Cardiac fibroblast (primary cell): ENCODE measurements at places on chromosomes 7 and 10.
A peak's percentile ranks its signal among the peaks of the same experiment; 100 is the strongest.

DNA sequence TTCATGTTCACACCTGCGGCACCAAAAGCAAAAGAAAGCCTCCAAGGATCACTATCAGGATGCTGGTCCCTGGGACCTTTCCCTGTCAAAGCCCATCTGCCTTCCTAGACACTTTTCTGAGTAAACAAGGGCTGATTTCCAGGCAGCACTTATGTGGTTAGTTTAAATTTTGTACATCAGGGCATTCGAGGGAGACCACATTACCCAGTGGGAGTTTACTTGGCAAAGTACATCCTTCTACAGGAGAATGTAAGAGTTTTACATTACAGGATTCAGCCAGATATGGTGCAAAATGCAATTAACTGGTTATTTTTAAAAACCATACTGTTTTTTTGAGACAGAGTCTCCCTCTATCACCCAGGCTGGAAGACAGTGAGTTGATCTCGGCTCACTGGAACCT, 132.1 kb downstream of the CSTF2T start:
- peak; percentile 25 for DNase-seq

DNA sequence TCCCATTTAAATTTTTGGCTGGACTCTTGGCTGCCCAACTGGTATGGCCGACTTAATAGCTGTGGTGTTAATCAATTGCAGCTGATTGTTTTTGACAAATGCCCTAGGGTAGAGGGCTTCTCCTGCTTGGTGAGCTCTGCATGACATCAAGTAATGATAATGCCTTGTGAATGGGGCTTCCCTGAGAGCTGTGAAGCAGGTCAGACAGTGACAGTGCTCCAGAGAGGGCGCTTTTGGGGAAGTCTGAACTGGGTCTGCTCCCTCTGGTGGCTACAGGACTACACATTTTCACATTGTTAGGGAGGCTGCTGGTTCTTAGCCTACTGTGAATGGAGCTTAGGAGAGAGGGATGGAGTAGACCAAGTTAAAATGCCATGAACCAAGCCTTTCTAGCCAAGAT, 98.8 kb downstream of the SDK1 start:
- peak; percentile 50 for DNase-seq

- peak; percentile 89 for DNase-seq
Observed at GRCh38 chr7:134365341-134366054, 48.8 kb upstream of the SLC35B4 start.

DNA sequence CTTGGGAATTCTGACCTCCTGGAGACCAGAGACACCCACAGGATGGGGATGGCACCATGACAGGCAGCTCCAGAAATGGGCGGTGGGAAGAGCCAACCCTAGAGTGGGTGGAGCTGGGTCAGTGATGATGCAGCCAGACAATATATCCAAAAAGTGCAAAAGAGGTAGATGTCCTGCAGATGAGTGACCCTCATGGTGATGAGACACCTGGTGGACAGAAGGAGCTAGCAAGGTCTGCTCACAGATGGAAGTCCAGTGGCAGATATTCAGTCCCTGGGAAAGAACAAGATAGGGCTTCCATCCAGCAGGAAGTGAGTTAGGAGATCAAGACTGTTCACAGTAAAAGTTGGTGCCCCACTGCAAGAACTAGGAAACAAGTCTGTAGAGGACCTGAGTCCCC, 19.2 kb upstream of the GRB10 start:
- no peak for DNase-seq

- no peak for DNase-seq
Observed at GRCh38 chr10:34200355-34200901, 614.7 kb downstream of the PARD3 start.

- DNase-seq = no peak
Observed at GRCh38 chr7:95901006-95901405, 128.7 kb downstream of the DYNC1I1 start.

DNA sequence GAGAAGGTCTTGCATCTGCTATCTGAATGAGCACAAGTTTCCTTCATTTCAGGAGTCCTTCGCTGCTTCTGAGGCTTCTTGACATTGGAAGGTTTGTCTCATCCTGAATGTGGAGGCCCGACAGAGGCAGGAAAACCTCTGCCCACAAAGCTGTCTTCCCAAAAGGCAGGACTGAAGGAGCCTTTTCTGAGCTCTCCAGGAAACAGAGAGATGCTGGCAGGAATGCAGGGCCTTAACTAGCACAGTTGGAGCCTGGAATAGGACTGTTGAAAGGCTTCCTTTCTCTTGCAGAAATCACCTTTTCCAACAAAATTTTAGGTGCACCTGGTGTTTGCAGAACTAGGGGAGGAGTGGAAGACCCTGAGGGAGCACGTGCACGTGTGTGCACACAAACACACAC, 637.4 kb upstream of the MKI67 start:
- no peak for DNase-seq

- DNase-seq = peak; percentile 63
Observed at GRCh38 chr7:105806592-105807447, 69.6 kb downstream of the ATXN7L1 start.

DNA sequence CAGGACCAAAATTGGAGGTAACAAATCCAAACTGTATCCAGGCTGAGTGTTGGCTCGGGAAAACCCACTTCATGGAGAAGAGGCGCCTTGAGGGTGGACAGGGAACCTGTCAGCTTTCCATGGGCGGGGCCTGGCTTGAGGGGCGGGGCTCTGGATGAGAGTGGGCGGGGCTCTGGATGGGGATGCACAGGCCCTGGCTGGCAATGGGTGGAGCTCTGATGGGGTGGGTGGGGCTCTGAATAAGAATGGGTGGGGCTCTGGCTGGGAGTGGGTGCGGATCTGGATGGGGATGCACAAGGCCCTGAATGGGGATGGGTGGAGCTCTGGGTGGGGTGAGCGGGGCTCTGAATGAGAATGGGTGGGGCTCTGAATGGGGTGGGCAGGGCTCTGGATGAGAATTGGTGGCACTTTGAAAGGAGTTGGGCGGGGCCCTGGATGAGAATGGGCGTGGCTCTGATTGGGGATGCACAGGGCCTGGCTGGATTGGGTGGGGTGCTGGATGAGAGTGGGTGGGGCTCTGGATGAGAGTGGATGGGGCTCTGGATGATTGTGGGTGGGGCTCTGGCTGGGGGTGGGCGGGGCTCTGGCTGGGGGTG, 96.6 kb upstream of the NPTX2 start:
- DNase-seq = no peak

DNA sequence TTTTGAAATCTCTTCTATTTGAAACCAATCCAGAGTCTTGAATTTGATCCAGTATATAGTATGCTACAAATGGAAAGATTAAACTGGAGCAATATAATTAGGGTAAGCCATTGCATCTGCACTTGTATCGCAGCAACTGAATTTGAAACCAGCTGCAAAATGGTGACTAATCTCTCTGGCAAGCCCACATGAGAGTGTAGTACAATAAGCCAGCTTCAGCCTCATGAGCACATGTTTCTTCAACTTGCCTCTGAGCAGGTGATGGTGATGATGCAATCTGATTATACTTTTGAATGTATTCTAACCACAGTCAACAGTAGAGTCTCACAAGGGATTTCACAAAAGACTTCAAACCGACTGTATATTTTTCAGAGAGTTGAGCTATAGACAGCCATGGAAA, 829 bp upstream of the RPA3 start:
- DNase-seq = peak; percentile 95

GRCh38 chr10:3439183-3439582, 266.6 kb upstream of the PITRM1 start:
- no peak for DNase-seq

- no peak for DNase-seq
Observed at GRCh38 chr7:2754912-2755311, 66.9 kb downstream of the AMZ1 start.

- DNase-seq = peak; percentile 63
Observed at GRCh38 chr7:149562602-149563001, 65.0 kb upstream of the ZNF746 start.

GRCh38 chr7:7732621-7733281, 14.3 kb upstream of the RPA3 start:
- peak; percentile 71 for DNase-seq

- DNase-seq = peak; percentile 42
Observed at GRCh38 chr10:31036209-31036608, 4.5 kb upstream of the ZNF438 start.

GRCh38 chr10:77700086-77700485, 62.5 kb upstream of the KCNMA1 start:
- peak; percentile 19 for DNase-seq

DNA sequence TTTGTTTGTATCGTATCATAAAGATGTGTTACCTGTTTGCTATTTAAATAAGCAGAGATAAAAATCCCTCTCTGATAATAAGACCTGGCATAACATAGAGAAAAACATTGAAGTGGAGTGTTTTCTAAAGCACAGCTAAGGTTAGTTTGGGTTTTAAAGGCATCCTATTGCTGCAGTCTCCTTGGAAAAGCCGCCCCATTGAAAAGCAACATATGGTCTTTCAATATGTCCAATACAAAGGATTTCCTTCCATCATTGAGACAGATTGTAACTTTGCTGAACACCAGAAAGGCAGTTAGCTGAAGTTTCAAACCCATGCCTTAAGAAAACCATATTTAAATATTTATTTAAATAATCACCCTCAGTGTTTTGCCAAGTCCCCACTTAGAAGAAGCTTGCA, 898.5 kb upstream of the KCND2 start:
- no peak for DNase-seq

GRCh38 chr7:94832051-94832450, 75.3 kb upstream of the PPP1R9A start:
- peak; percentile 64 for DNase-seq

DNA sequence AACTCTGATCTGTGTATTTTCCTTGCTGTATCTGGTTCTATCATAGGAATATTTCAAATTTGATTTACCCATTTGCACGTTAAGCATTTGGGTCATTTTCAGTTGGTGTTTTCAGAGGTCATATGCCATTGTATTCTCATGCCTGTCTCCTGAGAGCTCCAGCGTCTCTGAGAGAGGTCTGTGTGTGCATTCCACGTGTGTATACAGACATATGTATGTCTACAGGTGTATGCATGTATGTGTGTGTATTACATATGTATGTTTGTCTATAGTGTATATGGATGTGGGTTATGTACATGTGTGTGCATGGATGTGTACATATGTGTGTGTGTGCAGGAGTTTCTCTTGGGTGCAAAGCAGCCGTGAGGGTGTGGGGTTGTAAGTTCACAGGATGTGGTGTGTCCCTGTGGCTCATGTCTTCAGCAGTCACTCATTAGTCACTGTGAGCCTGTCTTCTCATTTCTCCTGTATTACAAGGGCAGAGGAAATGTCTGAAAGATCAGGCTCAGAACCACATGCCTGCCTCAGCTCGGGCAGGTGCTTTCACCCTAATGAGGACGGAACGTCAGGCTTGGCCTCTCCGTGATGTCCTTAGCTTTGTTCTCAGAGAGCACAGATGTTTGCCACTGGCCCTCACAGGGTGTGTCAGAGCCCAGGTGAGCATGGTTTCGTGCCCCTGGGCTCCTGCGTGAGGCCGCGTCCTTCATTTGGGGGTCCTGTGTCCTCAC, 101.6 kb downstream of the NKX6-2 start:
- peak; percentile 57 for DNase-seq

DNA sequence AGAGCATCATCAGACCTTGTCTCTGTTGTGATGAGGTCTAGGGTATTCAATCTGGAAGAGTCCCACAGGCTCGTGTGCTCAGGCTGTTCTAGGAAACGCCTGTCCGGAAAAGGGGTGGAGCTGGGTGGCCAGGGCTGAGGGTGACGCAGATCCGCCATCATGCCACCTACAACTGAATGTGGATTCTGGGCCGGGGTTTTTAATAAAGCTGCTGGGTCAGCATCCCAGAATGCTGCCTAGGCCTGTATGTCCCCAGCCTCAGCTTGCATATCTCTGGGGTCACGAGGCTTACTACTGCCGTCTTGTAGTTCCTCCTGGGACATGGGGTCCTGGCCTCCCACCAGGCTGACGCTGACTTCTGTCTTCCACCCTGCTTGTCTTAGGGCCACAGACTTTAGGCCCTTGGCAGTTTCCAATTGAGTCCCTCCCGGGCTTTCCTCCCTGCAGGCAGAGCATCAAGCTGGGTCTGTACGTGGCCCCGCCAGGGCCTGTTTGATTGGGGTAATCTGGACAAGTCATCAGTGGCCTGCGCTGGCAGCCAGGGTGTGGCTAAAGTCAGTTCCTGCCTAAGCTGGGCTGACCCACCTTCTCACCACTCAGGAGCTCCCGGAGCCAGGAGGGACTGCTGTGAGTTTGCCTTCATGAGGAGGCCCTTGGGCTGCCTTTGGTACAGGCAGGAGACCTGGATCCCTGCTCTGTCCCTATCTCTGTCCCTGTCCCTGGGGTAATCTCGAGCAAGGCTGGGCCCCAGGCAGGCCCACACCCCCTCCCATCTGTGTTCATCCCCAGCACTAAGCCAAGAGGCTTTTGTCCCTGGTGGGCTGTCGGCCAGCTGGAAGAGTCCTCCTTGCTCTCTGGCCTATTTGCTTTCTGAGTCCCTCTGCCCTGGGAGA, 79.9 kb downstream of the ZMIZ1 start:
- DNase-seq = peak; percentile 49

GRCh38 chr10:122051609-122052385, 62.8 kb downstream of the TACC2 start:
- peak; percentile 84 for DNase-seq

DNA sequence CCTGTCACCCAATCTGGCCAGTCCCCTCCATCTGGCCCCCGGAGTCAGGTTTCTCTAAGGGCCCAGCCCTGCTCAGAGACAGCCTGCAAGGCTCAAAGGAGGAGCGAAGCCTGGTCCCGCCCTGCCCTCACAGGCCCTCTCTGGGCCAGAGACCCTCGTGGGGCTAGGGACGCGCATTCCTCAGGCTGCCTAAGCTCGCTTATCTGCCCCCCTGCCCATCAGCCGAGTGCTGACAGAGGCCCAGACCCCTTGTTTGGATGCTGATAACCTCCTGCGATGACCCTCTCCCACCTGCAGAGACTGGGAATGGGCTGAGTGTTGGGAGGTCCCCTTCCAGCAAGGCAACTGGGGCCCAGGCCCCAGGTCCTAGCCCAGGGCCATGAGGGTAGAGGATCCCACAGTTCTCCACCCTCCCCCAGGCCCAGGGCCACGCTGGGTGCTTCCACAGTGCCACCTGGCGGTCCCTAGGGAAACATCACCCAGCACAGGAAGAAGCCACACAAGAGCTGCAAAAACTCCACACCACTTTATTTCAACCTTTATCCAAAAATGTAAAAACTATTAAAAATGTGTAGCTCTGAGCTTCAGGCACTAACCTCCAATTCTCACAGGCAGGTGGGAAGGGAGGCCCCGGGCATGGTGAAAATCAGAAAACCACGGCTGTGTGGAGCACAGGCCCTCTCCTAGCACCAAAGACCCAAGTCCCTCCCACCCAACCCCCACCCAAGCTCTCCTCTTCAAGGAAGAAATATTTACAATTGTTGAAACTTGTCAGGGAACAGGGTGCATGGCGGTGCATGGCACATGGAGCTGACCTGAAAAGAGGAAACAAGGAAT, 2.2 kb downstream of the NPM3 start:
- DNase-seq = peak; percentile 72

DNA sequence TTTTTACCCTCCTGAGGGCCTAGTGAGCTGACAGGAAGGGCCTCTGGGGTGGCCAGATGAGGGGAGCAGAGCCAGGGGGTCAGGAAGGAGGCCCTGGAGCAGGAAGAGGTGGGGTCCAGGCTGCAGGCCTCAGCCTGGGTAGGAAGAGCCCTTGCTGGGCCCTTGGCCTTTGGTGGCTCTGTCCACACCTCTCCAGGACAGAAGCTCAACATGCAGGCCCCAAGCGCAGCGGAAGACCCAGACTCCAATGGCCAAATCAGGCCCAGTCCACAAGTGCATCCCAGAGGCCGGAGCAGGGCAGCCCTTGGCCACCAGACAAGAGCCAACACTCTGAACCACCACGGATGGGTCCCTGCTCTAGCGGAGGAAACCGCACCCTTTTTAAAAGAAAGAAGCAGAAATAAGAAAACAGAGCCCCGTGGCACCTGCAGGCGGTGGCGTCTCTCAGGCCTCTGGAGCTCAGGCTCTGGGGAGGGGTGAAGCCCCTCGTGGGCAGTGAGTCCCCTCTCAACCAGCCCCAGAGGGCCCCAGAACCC, 52.8 kb downstream of the FOXL3 start:
- no peak for DNase-seq

- no peak for DNase-seq
Observed at GRCh38 chr7:128826512-128826911, 3.7 kb upstream of the FLNC start.
